Stimulated activated CD4-positive, alpha-beta T cell treated with anti-CD3 and anti-CD28 coated beads, Interleukin-4, amount 100 ng/mL, for 1 hour (primary cell): ENCODE measurements at places on chromosomes 1 and 21.

DNA sequence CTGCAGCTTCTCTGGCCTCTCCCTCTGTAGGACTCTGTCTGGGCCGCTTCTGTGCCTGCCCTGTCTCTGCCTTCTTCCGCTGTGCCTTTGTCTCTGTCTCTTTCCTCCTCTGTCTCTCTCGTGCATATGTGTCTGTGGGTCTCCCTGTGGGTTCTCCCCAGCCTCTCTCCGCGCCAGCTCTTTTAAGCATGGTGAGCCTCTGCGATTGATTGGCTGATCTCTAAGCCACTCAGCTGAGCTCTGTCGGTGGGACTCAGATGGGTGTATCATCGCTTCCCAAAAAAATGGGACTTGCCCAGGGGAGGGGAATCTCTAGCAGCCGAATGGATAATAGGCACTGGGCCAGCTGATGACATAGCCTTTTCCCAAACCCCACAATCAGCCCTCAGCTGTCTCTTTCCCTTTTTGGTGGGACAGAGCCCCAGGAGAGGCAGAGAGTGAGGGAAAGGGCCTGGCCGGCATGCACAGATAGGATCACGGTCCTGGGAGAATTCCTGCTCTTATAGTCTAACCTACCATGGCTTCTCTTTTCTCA, at the start of gene ADAMTS4:
Gene ADAMTS4 (minus strand): TSS at position 158 of the 535 bp plus-strand sequence. CDS start 427 bp downstream, outside the sequence.
- no peak for DNase-seq

DNA sequence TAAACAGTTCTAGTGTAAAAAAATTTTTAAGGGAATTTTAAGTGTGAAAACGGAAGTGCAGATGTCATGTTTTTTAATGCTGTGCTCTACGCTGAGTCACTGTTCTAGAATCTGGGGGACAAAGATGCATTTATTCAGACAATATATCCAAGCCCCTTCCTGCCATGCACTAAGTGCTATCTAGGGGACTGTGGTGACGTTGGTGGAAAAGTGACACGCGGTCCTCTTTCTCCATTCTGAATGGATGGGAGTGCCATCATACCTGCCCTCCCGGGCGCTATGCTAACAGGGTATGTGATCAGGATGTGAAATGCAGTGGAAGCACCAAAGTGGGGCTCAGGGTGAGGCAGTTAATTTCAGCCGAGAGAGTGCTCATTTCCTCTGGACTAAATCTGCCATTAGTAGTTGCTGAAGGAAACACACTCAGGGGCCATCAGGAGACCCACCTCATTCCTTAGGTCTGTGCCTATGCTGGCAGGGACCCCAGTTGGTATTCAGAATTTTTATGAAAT, 6.6 kb downstream of the C1orf226 start:
- no peak for DNase-seq

GRCh38 chr21:45590246-45590725, 48.0 kb upstream of the SLC19A1 start:
- peak; percentile 77 for DNase-seq

- no peak for DNase-seq
These were observed 10.3 kb downstream of the PLA2G4A start for GRCh38 chr1:186839041-186839400.

DNA sequence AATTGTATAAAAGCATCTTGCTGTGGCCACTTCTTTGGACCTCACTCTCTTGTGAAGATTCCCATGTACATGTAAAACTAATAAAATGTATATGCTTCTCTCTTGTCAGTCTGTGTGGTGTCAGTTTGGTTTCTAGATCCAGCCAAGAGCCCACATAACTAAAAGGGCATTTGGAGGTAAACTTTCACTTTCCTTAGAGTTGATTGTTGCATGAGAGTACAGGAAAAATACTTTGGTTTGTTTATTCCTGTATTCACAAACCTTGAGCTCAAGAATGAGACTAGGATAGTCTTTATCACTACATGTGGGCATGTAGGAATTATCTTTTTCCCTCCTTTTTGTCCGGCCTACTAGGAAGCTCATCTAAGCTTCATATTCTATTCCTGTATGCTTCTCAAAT, 50.9 kb downstream of the KCTD3 start:
- no peak for DNase-seq

DNA sequence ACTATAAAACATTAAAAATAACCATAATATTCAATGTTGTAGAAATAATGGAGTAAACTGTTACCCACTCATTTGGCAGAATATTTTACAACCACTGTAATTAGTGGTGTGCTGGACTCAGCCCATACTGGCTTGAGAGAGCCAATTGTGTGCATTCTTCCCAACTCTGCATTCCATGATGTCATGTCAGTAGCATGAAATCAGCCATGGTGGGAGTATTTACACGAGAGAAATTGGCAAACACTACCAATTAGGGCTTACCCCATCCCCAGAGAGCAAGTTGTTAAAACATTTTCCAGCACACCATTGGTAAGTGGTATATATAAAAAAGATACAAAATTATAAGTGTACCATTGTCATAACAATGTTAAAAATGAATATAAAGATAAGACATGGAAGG, 19.1 kb upstream of the QSOX1 start:
- no peak for DNase-seq

DNA sequence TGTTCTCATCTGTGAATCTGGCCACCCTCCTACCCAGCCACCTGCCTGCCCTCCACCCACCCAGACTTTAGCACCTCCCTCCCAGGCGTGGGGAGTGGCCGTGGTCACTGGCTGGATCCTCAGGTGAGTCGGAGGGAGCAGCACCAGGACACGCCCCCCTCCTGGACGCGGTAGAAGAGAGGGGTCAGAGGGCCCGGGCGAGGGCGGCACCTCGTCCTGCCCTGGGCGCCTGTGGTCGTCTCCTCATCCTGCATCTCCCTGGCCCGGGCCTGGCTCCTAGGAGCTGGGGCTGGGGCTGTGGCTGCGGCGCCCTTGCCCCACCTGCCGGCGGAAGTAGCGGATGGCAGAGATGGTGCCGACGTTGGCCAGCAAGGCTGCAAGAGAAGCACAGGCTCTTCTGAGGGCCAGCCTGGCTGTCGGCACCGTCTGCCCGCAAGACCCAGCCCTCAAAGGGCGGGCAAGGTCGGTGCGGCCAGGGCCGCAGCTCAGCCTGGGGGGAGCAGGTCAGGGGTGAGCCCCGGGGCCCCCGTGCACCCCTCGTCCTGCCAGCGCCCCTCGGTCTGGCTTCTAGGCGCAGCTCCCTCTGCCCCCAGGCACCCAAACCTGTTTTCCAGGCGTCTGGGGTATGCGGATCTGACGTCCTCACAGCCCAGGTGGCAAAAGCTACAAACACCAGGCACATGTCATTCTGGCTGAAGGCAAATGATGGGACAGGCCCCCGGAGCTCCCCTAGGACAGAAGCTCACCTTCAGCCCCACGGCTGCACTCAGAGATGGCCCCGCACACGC, 5.8 kb downstream of the PERM1 start:
- DNase-seq = peak; percentile 71

DNA sequence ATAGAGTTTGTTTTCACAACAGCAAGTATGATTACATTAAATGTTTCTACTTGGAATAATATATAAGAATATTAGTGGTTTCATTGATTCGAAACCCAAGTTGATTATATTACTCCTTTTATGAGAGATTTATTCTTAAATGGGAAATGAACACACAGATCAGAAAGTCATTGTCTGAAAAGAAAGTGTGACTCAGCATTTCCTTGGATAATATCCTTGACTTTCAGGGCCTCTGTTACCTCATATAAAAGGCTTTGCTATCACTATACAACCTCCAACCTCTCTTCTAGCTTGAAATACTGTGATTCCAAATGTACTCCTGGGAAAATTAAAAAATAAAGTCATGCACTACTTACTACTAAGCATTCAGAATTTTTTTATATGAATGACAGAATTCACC, 295.3 kb upstream of the LYPLAL1 start:
- no peak for DNase-seq

GRCh38 chr21:45747802-45748445, 104.4 kb downstream of the PCBP3 start:
- DNase-seq = no peak

DNA sequence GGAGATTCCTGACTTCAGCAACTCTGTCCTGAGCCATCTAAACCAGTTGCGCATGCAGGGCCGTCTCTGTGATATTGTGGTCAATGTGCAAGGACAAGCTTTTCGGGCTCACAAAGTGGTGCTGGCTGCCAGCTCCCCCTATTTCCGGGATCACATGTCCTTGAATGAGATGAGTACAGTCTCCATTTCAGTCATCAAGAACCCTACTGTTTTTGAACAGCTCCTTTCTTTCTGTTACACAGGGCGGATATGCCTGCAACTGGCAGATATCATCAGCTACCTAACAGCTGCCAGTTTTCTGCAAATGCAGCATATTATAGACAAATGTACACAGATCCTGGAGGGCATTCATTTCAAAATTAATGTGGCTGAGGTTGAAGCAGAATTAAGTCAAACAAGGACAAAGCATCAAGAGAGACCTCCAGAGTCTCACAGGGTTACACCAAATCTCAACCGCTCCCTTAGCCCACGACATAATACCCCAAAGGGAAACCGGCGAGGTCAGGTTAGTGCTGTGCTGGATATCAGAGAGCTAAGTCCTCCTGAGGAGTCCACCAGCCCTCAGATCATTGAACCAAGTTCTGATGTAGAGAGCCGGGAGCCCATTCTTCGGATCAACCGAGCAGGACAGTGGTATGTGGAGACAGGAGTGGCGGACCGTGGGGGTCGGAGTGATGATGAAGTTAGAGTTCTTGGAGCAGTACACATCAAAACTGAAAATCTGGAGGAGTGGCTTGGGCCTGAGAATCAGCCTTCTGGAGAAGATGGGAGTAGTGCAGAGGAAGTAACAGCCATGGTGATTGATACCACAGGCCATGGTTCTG, 2.3 kb downstream of the ZBTB37 start:
- DNase-seq = peak; percentile 10

- DNase-seq = no peak
These were observed 542.2 kb downstream of the DPYD start for GRCh38 chr1:97378596-97378995.

GRCh38 chr21:21971384-21971783, 973.2 kb downstream of the NCAM2 start:
- no peak for DNase-seq

GRCh38 chr1:211711315-211711705, 35.9 kb upstream of the NEK2 start:
- no peak for DNase-seq

DNA sequence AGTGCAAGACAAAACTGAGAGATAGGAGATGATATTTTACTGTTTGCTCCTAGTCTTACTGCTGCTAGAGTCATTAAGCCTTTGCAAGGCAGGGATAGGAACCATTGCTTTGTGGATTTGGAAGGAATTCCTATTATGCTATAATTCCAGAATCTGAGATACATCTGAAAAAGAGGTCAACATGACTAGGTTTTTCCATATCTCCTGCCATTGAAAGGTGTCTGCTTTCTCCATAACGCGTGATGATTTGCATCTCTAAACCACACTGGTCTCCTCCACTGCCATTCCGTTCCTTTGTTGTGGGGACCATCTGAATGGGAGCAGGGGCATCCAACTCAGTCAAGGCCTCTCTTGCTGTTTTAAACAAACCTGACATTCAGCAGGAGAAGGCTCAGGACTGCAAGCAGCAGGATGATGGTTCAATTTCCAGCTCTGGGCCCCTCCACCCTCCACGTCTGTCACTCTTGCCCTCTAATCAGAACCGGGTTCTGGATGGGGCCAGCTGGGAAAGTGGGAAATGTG, 45.2 kb downstream of the PLPP3 start:
- no peak for DNase-seq

DNA sequence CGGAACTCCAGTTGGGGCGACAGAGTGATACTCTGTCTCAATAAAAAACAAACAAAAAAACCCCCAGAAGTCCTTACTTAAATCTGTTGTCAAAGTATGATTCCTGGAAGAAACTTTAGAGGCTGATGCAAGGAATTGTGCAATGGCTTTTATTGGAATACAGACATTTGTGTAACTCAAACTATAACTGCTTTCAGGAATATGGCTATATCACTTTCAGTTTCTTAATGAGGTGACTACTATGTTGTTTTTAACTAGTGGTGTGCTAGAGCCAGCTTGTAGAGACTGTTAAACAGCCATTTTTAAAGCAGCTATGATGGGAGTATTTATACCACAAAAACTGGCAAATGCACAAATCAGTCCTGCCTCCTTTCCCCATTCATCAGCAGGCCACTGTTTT, 22.7 kb upstream of the DNAJC28 start:
- DNase-seq = no peak

DNA sequence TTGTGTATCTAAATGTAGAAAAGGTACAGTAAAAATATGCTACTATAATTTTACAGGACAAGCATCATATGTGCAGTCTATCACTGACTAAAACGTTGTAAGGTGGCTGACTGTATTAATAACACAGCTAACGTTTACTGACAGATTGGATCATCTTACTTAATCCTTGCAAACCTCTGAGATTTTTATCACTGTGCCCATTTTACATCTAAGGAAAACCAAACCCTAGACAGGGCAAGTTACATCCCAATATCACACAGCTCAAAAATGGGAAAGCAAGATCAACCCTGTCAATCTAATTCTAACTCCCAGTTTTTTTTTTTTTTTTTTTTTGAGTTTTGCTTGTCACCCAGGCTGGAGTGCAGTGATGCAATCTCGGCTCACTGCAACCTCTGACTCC, 7.5 kb upstream of the RIT1 start:
- DNase-seq = no peak

GRCh38 chr1:161933592-161934588, 89.8 kb downstream of the OLFML2B start:
- DNase-seq = no peak

DNA sequence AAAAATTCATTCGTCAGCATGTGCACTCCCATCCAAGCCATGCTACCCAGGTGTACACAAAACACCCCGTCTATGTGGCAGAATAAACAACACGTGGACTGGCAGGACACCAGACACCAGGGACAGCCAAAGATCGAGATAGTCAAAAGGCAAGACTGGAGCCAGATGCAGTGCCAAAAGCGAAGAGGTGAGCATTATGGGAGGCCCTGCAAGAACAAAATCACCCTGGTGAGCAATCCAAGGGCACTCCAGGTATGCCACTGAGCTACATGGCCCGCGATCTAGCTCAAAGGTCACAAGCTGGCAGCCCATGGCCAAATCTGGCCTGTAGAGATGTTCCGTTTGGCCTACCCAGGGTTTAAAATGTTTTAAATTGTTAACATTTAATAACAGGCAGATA, 33.7 kb downstream of the PLPP3 start:
- no peak for DNase-seq

- no peak for DNase-seq
These were observed 1.5 kb upstream of the NR0B2 start for GRCh38 chr1:26915204-26915842.

- DNase-seq = no peak
These were observed 210.3 kb upstream of the CACYBP start for GRCh38 chr1:174789399-174789798.

- DNase-seq = no peak
These were observed 13.2 kb downstream of the IER5 start for GRCh38 chr1:181101581-181102226.

GRCh38 chr1:4510276-4510691, 144.1 kb upstream of the AJAP1 start:
- no peak for DNase-seq

GRCh38 chr1:106785176-106785575, 271.3 kb upstream of the PRMT6 start:
- no peak for DNase-seq
